ENCODE measurements at places on chromosomes 6 and 20.

DNA sequence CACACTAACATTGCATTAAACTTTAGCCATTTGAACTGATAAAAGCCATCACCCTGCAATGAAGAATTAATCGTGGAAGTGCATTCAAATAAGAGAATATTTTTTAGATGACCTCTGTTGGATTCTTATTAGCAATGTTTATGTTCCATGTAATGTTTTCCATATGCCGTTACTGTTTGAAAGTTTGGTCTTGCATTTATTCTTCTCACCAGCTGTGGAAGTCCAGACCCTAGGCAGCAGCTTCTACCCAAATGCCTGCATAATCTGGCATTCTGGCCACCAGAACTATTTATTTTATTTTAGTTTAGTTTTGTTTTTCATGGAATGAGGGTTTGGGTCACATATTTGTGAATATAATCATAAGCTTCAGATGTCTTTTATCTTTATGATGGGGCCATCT, 140.4 kb downstream of the SAMD5 start:
- DNase-seq, result no peak

GRCh38 chr6:43058531-43058930, 703 bp downstream of the MRPL2 start:
- no peak for DNase-seq

- DNase-seq, result no peak
These were observed 47.6 kb upstream of the SMLR1 start for GRCh38 chr6:130779658-130780033.

DNA sequence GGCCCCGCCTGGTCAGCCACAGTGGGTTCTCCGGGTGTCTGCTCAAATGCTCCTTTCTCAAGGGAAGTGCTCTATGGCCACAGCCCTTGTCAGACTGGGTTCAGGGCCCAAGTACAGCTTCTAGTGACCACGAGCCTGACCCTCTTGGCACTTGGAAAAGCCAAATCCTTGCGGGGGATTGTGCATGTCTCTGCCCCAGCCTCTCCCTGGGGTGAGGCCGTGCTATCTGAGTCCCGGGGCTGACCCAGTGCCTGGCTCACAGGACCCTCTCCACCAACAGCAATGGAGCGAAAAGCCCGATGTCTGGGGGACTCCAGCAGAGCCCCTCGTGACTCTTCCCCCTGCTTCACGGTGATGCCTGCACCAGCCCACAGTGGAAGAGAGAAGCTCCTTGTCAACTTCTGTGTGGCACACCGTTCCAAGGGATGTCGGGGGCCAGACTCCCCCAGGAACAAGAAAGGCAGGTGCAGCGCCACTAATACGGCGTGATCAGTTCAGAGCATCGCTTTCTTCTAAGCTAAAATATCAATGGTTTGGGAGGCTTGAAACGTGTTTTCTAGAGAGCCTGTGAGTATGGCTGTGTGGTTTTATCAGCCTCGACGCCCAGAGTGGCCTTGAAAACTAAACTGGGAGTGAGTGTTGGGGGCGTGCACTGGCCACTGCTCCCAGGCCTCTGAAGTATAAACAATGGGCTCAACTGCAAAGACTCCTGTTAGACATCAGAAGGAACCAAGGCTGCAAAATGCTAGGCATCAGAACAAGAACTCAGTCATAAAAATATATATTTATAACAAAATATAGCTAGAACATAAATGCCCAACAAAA, 51.9 kb downstream of the DLL1 start:
- DNase-seq, result no peak

All from NCI-H1694 treated with DMSO at 0.1 percent for 48 hours (cell line).